ENCODE measurements at places on chromosomes 11 and 22.

DNA sequence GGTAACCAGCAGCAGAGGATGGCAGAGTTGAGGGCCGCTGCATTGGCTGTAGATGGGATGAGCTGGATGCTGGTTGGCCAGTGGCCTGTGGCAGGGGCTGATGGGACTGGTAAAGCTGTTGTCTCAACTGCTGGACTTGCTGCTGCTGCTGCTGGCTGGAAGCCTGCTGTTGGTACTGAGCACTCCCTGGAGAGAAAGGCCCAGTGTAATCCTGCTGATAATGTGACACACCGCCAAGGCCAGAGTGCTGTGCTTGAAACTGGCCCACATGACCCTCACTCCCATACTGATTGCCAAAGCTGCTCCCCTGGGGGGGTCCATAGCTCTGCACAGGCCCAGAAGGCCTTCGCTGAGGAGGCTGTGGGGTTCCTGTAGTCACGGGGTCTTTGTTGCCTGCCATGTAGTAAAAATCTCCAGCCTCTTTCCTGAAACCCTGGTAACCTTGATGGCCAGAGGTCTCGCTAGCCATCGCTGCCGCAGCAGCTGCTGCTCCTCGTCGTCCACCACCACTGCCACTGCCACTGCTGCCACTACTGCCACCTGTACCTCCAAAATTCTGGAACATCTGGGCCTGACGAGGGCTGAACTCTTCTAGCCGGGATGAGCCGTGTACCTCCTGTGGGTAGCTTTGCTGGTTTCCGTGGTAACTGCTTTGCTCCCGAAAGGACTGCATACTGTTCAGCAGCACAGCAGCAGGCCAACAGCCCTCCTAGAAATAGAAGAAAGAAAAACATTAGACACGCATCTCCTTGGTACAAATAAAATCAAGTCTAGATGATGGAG is 55.6 kb downstream of the TCF20 start:
- DNase-seq, result no peak

- no peak for DNase-seq
Measured at GRCh38 chr22:17858033-17858432, 83.8 kb upstream of the BID start.

- no peak for DNase-seq
Measured at GRCh38 chr11:104556606-104557301, 341.5 kb downstream of the CASP12 start.

- no peak for DNase-seq
Measured at GRCh38 chr11:57698843-57699365, 13.1 kb downstream of the MED19 start.

- no peak for DNase-seq
Measured at GRCh38 chr22:31140746-31141145, 438 bp upstream of the PLA2G3 start.

Data from stimulated activated CD4-positive, alpha-beta T cell treated with anti-CD3 and anti-CD28 coated beads, Interleukin-2, amount 100 ng/mL, for 24 hours (primary cell).